ENCODE measurements at places on chromosomes 3 and 15. TPM values are rescaled to one million over a fixed set of nuclear protein-coding genes. Genes with fewer than 3 reads are reported as not detected.

- no peak for DNase-seq
Measured at GRCh38 chr3:191523148-191523547, 62.2 kb downstream of the PYDC2 start.

DNA sequence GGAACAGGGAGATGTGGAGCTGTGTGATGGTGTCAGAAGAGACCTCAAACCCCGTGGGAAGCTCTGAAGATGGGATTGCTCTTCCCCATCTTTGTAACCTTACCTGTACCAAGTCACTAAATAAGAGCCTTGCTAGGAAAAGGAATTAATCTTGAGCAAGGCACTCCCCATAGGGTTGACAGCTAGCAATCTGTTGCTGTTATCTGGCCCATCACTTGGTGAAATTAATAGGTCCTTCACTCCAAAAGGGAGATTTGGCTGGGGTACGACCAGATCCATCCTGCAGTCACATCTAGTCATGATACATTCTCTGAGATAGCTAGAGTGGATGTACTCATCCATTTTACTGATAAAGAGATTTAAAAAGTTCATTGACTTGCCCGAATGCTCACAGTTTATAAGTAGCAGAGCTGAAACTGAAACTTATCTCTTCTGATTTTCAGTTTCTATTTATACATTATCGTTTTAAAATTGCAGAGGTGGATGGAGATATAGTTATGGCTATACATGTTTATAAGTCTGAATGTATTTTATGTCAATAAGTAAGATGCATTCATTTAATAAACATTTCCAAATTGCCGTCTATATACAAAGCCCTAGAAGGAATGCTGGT lies 299.1 kb upstream of the MCTP2 start:
- no peak for DNase-seq

DNA sequence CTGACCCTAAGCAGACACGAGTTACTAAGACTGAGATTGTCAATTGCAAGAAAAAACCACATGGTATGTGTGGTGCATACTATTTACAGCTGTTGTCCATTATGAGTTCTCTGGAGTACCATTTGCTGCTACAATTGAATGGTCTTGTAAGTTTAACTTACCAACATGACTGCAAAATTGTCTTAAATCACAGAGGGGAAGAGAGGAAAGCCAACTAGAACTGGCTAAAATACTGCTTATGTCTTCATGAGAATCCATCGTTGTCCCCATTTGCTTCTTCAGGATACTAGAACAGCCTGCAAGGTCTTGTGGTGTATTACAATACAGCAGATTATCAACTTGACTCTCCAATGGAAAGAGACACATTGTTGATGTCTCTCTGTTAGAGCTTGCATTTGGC lies 313.2 kb downstream of the AGBL1 start:
- DNase-seq: no peak

The EPB42 gene
- 0.66 TPM for total RNA-seq
